ENCODE measurements at places on chromosomes 16 and 17. TPM values are rescaled to one million over a fixed set of nuclear protein-coding genes. Genes with fewer than 3 reads are reported as not detected.

KCNH4 gene
- total RNA-seq: 0.79 TPM

DNA sequence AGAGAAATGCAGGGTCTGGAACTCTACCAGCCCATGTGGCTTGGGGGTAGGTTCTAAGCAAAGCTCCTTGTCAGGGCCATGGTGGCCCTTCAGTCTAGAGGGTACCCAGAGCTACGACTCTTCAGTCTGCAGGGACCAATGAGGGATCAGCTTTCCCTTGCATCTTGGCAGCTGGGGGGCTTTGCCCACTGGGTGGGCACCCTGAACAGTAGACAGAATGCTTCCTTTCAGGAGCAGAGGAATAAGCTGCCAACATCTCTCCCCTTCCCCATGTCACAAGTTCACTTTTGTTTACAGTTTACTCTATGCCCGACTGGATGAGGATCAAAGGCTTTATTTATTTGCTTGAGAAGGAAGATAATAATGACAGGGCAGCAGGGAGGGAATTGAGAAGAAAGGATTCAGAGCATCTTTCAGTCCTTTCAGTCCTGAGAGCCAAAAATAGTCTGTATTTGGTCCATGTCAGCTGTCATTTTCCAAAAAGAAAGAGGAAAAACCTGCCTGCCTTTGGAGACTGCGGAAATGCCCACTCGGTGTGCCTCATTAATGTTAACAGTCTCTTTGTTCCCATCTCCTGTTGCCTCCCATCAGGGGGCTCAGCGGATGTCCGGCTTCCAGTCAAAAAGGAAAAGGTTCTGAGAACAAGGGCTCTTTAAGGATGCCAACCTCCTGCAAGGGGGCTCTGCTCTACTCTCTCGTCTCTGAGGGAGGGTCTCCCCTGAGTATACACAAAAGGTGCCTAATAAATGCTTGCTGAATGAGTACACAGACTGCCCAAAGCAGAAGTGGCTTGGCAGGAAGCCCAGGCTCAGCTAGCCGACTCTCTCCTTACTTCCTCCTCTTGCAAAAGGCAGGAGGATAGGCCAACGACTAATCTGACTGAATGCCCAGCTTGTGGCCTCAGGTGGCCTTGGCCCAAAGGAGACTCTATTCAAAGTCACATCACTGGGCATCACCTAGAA lies 17.1 kb downstream of the TRAF4 start:
- DNase-seq: no peak

LGALS9B gene
- total RNA-seq: not detected

CTRB1 gene
- not detected for total RNA-seq
